ENCODE measurements at places on chromosomes 6 and 20.

- DNase-seq: no peak
Measured at GRCh38 chr6:115832786-115833185, 227.9 kb downstream of the FRK start.

- no peak for DNase-seq
Measured at GRCh38 chr6:107972413-107973096, 14.5 kb upstream of the SEC63 start.

DNA sequence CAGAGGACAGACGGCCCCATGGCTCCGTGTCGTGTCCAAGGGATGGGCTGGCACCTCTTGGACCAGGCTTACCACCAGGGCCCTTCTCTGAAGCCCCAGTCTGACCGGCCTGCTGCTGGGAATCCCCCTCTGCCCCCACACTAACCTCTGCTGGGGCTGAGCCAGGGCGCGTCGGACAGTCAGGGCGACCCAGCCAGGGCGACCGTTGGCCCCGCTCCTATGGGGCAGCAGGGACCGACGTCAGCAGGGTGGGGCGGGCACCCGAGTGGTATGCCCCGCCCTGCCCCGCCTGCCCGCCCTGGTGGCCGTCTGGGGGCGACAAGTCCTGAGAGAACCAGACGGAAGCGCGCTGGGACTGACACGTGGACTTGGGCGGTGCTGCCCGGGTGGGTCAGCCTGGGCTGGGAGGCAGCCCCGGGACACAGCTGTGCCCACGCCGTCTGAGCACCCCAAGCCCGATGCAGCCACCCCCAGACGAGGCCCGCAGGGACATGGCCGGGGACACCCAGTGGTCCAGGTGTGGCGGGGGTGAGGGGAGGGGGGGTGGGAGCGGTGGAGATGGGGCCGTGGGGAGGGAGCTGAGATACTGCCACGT lies at the start of gene SLC17A9:
SLC17A9 (plus strand) TSS at position 337 of the 595 bp plus-strand sequence; CDS start at position 459, 122 bp downstream.
- DNase-seq: no peak

DNA sequence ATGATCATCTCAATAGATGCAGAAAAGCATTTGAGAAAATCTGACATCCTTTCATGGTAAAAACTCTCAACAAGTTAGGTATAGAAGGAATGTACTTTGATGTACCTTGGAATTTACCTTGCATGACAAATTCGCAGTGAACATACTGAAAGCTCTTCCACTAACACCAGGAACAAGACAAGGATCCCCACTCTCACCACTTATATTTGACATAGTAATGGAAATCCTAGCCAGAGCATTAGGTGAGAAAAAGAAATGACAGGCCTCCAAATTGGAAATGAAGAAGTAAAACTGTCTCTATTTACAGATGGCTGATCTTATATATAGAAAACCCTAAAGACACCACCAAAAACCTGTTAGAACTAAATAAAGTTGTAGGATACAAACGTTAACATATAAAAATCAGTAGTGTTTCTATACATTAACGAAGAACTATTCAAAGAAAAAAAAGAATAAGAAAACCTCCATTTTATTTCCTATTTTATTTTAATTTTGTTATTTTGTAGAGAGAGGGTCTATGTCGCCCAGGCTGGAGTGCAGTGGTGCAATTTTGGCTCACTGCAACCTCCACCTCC lies 26.9 kb downstream of the PCNA start:
- no peak for DNase-seq

- peak; percentile 88 for DNase-seq
Measured at GRCh38 chr20:63501818-63502670, 3.2 kb upstream of the EEF1A2 start.

GRCh38 chr6:113560908-113561307 lies 296.2 kb upstream of the MARCKS start:
- no peak for DNase-seq
